ENCODE measurements at places on chromosomes 6 and 20. TPM values are rescaled to one million over a fixed set of nuclear protein-coding genes. Genes with fewer than 3 reads are reported as not detected.

GRCh38 chr6:152815230-152815872 is 64.8 kb downstream of the VIP start:
- no peak for DNase-seq

GRCh38 chr6:113433335-113433991 is 423.7 kb upstream of the MARCKS start:
- no peak for DNase-seq

GRCh38 chr20:38543014-38543906 is 37.7 kb upstream of the ADIG start:
- DNase-seq, result no peak

GRCh38 chr6:36930483-36930882 is 24.1 kb upstream of the PI16 start:
- no peak for DNase-seq

GRCh38 chr6:150622941-150623874 is 23.5 kb downstream of the PLEKHG1 start:
- no peak for DNase-seq

DNA sequence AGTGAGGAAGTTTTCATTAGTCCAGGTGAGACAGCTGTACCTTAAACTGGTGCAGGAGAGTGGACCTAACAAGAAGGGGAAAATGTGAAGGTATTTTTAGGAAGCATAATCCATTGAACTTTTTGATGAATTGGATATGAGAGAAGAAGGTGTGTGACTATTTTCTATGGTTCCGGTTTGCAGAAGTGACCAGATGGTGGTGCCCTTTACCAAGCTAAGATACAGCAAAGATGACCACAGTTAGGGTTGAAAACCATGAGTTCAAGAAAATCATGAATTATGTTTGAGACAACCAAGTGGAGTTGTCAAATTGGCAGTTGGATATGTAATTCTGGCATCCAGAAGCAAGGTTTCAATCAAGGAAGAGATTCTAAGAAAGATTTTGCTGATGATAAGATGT is 61.9 kb upstream of the NRSN1 start:
- DNase-seq, result peak; percentile 57

DNA sequence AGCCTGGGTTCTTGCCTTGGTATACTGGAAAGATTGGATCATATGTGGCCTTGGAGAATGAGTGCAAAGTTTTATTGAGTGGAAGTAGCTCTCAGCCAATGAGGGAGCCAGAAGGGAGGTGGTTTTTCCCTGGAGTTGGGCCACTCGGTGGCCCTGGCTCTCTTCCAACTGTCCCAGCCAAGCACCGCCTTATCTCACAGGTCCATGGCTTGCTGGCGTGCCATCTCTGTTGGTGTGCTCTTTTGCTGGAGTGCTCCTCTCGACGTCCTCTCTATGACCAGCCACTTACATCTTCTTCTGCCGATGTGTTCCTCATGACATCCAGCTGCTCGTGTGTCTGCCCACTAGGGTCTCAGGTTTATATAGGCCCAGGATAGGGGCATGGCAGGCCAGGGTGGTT is 505.9 kb upstream of the SYNCRIP start:
- no peak for DNase-seq

Gene SYCP2L
- 11.0 TPM for total RNA-seq

Gene POU3F2
- total RNA-seq, result 0.76 TPM
